ENCODE measurements at places on chromosomes 6 and 20.

DNA sequence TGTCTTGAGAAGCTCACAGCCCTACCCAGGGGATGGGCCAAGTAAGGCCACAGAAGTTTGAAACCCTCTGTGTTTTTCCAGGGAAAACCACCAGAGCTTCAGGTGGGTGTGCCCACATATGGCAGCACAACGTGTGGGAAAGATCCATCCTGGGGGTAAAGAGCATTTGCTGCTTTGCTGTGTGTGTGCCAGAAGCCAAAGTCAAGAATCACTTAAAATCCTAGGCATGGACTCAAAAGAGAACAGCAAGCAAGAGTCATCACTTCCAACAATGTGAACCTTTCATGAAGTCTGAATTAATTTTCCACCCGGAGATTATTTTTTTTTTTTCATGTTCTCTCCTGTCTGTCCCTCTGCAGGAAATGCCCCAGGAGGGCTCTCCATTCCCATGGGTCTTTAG is 308.2 kb upstream of the SGK1 start:
- DNase-seq = no peak

DNA sequence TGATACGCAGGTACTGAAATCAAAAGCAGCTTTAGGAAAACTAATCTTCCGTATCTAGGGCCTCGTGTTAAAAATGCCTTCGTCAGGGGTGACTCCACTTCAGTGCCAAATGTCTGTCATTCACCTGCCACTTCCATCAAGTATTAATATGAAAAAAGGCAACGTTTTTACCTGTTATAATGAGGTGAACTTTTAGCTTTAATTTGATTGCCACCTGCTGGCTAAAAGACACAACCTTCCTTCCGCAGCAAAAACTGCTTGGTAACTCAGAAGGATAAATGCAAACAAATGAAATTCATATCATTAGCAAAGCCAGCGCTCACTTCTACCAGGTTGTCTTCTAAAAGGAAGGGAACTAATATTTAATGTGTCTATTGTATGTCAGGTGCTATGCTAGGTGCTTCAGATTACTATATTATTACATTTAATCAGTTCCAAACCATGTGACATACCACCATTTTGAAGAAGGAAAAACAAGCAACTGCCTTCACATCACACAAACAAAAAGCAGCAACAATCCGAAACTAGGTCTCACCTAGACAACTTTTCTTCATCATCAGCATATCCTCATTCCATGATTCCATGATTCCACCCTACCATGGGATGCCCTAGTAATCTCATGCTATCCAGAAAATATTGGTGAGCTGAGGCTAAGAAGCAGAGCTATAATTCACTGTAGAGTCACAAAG is 20.6 kb upstream of the ARHGAP18 start:
- DNase-seq = no peak

- no peak for DNase-seq
Measured at GRCh38 chr6:79031821-79032590, 46.0 kb downstream of the PHIP start.

DNA sequence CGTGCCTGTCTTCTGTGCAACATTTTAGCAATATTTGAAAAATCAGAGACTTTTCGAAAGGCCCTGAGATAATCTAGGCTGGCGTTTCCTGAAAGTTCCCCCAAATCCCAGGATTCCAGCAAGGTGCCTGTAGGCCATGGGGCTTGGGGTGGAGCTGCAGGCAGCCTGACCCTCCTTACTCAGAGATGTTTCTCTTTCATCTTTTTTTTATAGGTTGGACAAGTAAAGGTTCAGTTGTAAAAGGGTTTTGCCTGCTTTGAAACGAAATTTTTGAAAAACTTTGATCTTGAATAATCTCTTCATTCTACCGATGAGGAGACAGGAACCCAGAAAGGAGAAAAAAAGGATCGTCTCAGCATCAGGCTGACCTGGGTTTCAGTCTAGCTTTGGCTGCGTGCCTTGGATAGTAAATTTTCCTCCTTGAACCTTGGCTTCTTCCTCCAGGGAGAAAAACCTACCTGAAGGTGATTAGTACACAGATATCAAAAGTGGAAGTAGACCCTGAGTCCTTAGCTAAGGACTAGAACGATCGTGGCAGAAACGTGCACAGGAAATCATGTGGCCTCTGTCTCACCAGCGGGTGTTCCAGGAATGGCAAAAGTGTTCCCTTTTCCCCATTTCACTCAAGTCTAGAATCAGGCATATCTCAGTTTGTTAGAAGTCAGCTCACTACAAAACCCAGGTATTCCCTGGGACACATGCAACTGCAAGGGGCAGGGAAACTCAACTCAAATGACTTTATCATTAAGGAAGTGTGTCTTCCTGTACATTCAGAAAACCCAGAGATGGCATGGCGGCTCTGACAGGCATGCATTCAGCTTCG is 128.2 kb upstream of the PTPN1 start:
- peak; percentile 11 for DNase-seq

DNA sequence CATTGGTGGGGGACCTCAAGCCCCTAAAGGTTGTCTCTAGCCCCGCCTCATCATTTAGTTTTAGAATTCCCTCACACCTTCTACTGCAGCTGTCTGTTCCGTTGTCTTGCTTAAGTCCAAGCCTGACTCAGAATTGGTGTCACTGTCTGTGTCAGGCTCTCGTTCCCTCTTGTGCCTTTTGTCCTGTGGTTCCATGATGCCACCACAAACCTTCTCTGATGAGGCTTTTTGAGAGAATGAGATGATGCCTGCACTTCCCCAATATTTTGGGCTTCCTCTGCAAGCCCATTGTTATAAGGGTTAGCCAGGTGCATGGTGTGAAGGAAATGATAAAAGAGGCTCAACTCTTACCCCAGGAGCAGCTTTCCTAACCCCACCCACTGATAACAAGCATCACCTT is 8.1 kb upstream of the AKIRIN2 start:
- DNase-seq = no peak

GRCh38 chr20:40848526-40848925 is 159.5 kb upstream of the MAFB start:
- no peak for DNase-seq

DNA sequence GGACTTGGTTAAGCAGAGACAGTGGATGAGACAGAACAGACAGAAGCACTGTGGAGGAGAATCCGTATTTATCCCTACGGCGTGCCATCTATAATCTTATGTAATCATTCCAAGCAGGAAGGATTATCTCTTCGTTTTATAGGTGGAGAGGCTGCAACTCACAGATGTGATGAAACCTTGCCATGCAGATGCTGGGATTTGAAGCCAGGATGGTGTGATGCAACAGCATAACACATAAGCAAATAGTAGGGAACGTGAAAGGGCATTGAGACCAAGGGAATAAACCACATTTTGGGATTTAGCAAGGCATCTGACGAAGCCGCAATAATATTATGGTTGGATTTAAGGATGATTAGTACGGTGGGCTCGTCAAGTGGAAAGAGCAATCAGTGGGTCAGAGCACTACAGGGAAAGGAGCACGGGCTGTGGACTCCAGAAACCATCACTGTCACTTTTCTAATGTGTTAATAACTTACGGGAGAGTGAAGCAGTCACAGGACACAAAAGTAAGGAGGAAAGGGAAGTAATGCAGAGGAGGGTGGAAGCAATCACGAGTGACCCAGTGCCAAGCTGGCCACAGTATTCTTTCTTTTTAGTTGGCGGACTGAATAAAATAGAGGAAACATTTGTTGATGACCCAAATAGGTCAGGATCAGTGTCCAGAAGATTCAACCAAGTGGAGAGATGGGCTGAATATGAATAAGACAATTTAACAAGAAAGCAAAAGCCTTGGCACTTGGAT is 119.6 kb upstream of the EDN1 start:
- no peak for DNase-seq

Measured in activated CD4-positive, alpha-beta T cell treated with anti-CD3 and anti-CD28 coated beads, Interleukin-2, amount 50 U/mL, for 24 hours (primary cell).